ENCODE measurements at places on chromosomes 12 and 14.

- DNase-seq = peak; percentile 10
Observed at GRCh38 chr12:74725154-74725553, 187.5 kb downstream of the ATXN7L3B start.

DNA sequence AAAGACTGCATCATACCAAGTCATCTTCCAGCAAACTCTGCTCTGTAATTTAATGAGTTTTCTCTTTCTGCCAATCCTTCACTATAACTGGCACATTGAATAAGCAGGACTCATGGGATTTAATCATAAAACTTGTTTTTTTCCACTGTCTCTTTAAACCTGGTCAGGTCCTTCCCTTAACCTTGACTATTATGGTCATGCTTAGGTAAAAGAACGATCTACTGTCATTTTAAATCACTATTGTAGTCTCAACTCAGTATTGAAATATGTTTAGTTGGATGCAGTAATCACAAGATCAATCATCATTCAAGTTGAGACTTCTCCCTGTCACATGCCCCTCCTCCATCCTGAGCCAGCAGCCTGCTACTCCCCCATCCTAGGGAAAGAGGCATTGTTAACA lies 56.1 kb downstream of the SLC35F4 start:
- no peak for DNase-seq

- DNase-seq = peak; percentile 35
Observed at GRCh38 chr12:94262228-94263010, 114.0 kb downstream of the PLXNC1 start.

DNA sequence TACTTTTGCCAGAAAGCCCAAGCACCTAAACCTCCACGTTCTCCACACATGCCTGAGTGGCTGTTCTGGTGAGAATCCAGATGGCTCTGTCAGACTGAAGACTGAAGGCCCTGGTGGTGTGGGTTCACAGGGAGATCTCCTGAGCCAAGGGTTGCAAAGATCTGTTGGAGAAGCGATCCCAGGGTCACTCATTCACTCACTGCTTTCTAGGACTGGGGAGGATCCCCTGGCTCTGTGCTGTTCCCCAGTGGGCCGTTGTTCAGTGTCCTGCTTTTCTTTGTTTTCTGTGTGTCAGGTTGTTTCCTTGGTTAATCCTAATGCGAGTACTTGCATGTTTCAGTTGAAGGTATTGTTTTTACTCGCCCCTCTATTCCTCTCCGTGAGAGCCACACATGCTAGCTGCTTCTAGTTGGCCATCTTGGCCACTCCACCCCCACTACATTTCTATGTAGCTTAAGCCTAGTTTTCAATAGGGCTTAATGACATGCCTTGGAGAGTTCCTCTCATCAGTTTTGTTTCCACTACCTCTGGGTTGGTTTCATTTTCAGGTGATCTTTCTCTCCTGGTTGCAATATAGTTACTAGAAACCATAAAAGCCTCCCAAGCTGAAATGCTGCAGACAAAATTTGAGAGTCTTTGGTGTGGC lies 144.5 kb upstream of the SLC38A2 start:
- no peak for DNase-seq

DNA sequence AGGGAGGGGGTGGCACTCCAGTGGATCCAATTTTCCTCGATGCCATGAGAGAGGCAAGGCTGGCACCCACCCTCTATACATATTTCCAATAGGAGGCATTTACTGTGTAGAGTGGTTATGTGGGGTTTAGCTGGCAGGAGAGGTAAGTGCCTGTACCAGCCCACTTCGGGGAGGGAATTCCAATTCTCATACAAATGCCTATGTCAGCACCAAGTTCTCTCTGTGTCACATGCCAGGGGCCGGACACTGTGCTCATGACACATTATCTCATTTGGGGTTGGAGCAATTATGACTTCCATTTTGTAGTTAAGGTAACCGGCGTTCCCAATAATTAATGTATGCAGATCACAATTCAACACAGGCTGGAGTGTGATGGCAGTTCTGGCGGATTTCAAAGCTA lies 284.3 kb downstream of the KSR2 start:
- no peak for DNase-seq

DNA sequence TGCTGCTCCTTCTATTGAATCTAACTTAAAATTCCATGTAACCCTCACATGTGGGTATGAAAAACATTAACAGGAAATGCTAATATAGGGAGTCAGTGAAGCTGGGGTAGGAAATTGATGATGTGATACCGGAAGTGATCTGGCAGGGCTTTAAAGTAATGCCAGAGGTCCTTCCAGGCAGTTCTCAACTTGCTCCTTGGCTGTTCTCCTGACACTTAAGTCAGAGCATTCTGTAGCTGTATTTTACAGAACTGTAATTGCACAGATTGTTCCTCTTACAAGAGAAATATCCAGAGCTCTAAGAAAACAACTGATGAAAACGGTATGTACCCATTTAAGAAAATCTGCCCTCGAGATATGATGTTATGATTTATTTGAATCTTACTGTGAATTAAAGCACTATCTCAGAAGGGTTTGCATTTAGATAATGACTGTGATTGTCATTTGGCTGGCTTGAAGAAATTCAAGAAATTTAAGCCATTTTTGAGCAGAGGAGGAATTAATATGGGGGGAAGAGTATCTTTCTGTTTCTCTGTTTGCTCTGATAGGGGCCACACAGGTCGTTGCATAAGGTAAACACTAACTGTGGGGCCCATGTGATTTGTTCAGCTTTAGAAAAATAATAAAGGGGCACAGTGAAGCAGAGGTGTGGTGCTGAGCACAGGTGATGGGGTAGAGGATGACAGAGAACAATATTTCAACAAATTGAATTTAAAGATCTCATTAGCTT lies 88.4 kb downstream of the BBS10 start:
- DNase-seq = peak; percentile 71

GRCh38 chr14:100140452-100141078 lies 18.9 kb downstream of the DEGS2 start:
- DNase-seq = no peak

DNA sequence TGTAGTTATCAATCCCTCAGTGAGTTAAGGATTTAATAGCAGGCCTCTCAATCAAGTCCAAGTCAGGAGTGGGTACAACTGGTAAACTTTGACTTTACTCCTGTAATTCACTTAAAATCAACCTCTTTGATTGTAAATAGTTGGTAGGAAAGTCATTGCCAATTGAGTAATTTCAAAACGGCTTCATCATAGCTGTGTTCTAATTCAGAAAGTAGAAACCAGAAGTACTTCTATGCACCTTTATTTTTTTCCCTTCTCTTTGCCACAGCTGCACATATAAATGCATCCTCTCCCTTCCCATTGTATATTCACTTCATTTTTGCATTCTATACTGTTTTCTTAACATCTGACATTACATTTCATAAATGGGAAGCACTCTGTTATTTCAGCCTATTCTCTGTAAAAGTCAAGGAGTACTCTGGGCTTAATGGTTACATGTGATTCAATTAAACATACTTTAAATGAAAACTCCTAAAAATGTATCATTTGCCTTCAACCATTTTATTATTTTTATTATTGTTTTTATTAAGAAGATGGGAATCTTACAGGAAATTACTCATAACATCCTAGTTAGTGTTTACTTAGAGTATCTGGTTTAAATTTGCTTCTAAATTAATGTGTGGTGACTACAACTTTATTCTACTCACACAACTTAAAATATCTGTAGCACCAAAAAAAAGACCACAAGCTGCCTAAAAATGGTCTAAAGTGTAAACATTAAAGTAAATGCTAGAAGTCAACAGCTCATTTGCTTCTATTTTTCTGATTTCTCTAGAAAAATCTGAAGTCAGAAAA lies 171.2 kb downstream of the CEP128 start:
- DNase-seq = no peak

- no peak for DNase-seq
Observed at GRCh38 chr14:100327128-100327527, 4.0 kb downstream of the SLC25A47 start.

DNA sequence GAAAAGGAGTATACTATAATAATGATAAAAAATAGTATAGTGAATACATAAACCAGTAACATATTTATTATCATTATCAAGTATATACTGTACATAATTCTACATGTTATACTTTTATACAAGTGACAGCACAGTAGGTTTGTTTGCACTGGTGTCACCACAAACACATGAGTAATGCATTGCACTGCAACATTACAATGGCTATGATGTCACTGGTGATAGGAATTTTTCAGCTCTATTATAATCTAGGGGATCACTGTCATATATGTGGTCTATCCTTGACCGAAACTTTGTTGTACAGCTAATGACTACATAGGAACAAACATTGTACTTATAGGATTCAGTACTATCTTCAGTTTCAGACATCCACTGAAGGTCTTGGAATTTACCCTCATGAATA lies 165.8 kb upstream of the SYT1 start:
- no peak for DNase-seq

DNA sequence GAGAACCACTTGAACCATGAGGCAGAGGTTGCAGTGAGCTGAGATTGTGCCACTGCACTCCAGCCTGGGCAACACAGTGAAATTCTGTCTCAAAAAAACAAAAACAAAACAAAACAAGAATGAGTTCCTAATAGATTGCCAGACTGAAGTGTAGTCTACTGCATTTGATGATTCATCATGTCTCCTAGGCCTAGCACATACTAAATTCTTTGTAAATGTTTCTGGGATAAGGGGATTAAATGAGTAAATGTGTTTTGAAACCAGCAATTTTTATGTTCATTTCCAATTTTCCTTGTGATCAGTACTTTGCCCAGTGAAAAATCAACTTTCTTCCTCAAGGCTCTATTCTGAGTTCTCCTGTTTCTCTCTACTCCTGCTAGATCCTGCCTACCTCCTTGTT lies 2.9 kb upstream of the DYRK2 start:
- no peak for DNase-seq

DNA sequence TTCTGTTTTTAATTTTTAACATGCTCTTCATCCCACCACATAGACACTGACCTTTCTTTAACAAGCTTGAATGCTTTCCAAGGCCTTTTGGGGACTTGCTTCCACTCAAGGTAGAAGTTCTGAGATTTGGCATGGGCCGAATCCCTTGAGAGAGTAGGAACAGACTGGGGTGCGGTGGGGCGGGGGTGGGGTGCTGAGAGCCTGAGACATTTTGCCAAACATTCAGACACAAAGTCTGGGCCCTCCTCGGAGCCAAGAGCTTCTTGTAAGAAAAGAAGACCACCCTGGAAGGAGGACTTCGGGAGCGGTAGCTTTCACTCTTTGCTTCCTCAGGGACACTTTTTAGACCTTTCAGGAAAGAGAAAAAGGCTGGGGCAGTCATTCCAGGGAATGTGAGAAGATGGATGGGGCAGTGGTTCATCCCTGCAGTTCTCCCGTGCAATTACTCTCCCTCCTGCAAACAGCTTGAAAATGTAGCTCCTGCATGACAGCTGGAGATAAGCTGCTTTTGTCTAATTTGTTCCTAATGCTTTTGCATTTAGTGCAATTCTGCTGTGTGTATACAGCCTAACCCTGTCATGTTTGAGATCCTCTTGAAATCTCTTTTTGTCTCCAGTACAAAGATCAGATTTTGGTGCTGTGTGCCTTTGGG lies 16.3 kb upstream of the MYO1H start:
- DNase-seq = no peak

DNA sequence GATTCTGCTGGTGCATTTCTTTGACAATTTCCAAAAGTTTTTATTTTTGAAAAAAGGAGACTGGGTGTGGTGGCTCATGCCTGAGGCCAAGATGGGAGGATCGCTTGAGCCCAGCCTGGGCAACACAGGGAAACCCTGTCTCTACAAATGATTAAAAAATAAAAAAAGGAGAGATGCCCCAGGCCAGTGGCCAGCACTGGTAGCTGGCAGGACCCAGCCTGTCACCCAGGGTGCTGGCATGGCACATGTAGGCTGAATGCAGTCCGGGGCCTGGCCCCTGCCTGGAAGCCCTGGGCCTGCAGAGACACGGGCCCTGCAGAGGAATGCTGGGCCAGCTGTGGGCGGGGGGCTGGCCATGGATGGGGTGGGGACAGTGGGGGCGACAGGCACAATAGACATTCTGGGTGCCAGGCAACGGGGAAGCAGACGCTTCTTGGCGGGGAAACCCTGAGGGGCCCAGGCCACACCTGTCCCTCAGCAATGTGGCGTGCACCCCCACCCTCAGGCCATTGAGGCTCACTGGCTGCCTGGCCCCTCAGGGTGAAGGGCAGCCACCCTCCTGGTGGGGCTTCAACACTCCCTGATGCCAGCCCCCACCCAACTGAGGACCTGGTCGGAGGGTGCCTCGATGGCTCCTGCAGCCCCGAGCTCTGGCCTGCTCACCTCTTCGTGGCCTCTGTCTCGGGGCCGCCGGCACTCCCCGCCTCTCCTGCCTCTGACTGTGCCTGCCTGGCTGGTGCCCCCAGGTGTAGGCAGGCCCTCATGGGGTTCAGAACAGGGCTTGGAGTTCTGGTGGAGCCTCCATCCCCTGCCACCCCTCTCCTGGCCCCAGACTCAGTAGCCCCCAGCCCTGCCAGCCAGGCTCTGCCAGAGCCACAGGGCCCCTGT lies 12.1 kb downstream of the TRMT61A start:
- DNase-seq = no peak

DNA sequence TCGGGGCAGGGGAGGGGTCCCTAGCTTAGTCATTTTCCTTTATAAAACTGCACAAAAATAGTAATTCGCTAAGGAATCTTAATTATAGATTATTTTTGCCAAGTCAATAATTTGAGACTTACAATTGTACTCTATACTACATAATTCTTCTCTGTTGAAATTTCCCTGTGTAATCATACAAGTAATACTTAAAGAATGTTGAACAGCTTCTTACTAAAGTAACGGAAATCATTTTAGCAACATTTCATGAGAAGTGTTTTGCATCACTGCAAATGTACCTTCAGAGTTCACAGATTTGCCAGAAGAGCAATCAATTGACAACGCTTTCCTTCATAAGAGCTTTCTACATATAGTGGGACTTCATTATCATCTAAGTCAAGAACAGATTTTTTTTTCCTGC lies 7.9 kb upstream of the GNG2 start:
- DNase-seq = no peak

- no peak for DNase-seq
Observed at GRCh38 chr12:44616402-44616801, 259.7 kb downstream of the NELL2 start.

DNA sequence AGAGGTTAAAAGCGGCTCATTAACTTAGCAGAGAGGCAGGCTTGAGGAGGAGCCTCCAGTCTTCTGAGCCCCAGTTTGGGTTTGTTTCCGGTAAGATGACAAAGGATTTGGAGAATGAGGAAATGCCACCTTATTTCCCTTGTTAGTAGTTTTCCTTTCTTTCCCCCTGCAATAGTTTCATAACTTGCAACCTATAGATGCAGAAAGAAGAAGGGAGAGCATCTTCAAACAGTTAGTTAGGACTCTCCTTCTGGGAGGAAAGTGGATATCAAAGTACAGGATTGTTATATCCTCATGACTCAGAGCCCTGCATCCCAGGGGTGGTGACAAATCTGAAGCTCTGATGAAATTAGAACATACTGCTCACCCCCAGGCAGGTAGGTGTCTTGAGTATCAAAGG lies 180.7 kb upstream of the SLC38A2 start:
- DNase-seq = no peak

- no peak for DNase-seq
Observed at GRCh38 chr14:37594971-37595808, at the start of the genes FOXA1 and TTC6. Gene FOXA1, minus strand, starts transcription at chr14:37595249. Its CDS starts 277 bp downstream, at chr14:37594972. Gene TTC6, plus strand, starts transcription at chr14:37595629. Its CDS starts 26,436 bp downstream, at chr14:37622065.

Data from HTR-8/SVneo (cell line).